ENCODE measurements at places on chromosomes 2 and 18.
A peak's percentile ranks its signal among the peaks of the same experiment; 100 is the strongest.

GRCh38 chr18:34859496-34859895, 149.4 kb downstream of the DTNA start:
- no peak for DNase-seq

- no peak for DNase-seq
Measured at GRCh38 chr2:117818921-117819320, 4.4 kb downstream of the DDX18 start.

- peak; percentile 56 for DNase-seq
Measured at GRCh38 chr2:136381722-136382633, 264.0 kb upstream of the CXCR4 start.

DNA sequence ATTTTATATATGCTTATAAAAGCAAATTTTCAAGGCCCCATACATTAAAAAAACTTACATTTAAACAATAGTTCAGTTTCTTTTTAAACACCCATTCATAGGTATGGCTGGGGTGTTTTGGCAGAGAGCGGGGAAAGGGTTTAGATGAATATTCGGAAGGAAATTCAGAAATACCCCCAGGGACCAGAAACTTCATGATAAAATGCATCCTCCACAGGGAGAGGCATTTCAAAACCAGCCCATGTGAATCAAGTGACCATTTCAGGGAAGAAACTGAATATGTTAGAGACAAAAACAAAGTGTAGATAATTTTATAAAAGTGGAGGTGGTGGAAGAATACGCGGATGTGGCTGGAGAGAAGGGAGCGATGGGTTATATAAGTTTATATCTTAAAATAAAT, 327.1 kb downstream of the TGIF1 start:
- no peak for DNase-seq

- DNase-seq, result no peak
Measured at GRCh38 chr18:63511285-63511684, 30.9 kb upstream of the SERPINB12 start.

GRCh38 chr18:78213361-78213994, 766.1 kb upstream of the SALL3 start:
- no peak for DNase-seq

DNA sequence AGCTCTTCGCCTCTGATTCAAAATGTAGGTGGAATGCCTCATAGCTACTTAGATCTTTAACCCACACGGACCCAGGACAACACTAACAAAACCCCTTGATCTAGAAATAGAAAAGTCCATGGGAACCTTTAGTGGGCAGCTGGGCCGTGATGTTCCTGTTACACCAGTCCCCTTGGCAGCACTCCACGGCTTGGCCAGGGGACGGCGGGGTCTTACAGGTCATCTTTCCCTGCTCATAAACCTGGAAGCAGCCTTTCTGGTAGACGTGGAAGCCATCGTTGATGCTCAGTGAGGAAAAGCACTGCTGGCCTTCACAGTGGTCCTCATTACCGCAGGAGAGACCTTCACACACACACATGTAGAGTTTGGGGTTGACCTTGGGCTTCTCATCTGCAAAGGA, 95.9 kb downstream of the ACVR1 start:
- no peak for DNase-seq

DNA sequence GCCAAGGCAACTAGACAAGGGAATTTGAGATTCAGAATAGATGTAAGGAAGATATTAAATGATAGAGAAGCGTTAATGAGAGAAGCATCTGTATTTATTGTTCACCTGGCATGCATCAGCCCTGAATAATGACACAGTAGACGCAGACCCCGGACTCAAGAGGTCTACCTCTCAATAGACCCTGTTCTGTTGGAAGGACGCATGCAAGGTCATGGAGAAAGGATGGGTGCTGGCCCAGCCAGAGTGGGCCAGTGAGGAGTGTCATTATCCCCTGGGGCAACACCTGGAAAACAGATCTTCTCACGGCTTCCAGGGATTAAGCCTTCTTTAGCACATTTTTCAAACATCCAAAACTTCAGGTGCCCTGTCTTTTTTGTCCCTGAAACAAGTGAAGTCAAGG, 461.0 kb downstream of the EIPR1 start:
- no peak for DNase-seq

- DNase-seq, result no peak
Measured at GRCh38 chr18:7940379-7940778, 373.3 kb downstream of the PTPRM start.

DNA sequence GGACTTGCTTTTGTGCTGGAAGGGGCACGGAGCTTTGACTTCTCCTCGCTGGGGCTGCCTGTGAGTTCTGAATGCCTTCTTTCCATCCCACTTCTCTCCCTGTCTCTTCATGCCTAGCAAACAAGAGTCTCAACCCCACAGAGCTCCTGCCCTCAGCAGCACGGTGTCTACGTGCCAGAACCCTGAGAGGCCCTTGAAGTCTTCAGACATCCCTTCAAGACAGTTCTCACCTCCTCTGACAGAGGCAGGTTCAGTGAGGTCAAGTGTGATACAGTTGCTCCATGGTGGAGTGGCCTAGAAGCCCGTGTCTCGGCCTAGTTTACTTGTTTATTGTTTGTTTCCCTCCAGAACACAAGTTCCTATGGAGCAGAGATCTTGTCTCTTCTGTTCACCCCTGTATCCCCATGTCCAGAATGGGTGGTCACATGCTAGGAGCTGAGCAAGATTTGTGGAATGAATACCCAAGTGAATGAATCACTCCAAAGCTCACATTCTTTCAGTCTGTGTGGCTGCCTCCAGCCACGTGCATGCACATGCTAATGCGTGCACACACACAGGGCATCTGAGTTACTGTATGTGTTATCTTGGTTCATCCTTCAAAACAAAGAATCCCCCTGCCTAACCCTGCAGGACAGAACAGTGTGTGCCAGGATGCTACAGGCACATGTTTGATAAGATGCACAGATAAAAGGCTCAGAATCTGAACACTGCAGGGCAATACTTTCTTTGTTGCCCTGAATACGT, 391.6 kb downstream of the NBAS start:
- DNase-seq, result no peak

GRCh38 chr2:208783184-208783583, 376.6 kb downstream of the PTH2R start:
- DNase-seq, result no peak

DNA sequence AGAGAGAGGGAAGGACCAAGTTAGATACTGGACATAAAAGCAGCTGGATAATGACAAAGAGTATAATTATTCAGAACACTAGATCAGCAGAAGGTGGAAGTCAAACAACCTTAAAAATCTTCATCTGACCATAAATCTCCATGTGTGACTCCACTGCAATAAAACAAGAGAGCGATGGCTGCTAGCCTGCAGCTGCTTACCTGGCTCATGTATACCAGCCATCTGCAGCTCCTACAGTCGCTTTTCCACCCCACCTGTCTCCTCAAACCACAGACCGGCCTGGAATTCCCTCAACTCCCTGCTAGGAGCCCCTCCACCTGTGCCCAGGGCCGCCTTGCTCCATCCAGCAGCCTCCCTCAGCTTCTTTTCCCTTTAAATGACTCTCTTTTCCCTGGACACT, 64.5 kb downstream of the SLC4A5 start:
- DNase-seq, result no peak

DNA sequence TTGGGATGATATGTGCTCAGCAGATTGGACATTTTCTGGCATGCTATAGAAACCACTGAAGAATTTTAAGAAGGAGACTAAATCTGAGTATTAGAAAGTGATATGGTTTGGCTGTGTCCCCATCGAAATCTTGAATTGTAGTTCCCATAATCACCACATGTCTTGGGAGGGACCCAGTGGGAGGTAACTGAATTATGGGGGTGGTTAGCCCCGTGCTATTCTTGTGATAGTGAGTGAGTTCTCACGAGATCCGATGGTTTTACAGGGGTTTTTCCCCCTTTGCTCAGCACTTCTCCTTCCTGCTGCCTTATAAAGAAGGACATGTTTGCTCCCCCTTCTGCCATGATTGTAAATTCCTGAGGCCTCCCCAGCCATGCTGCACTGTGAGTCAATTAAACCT, 535.9 kb upstream of the VRK2 start:
- DNase-seq, result no peak

- no peak for DNase-seq
Measured at GRCh38 chr2:101874069-101874468, 117.7 kb upstream of the IL1R2 start.

DNA sequence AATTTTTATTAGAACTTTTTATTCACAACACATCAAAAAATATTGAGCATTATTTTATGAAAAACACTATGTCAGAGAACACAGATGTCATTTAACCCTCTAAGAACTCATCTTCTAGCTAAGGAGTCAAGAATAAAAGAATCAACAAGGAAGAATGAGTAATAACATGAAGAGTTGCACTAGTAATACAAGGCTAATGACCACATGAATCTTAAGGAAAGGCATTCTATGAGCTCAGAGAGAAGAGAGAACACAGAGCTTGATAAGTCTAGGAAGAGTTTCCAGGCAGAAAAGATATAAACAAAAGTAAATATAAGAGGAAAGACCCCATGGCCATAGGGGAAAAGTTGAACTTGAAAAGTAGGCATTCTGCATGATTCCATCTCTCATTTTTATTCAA, 166.5 kb downstream of the MAIP1 start:
- no peak for DNase-seq

DNA sequence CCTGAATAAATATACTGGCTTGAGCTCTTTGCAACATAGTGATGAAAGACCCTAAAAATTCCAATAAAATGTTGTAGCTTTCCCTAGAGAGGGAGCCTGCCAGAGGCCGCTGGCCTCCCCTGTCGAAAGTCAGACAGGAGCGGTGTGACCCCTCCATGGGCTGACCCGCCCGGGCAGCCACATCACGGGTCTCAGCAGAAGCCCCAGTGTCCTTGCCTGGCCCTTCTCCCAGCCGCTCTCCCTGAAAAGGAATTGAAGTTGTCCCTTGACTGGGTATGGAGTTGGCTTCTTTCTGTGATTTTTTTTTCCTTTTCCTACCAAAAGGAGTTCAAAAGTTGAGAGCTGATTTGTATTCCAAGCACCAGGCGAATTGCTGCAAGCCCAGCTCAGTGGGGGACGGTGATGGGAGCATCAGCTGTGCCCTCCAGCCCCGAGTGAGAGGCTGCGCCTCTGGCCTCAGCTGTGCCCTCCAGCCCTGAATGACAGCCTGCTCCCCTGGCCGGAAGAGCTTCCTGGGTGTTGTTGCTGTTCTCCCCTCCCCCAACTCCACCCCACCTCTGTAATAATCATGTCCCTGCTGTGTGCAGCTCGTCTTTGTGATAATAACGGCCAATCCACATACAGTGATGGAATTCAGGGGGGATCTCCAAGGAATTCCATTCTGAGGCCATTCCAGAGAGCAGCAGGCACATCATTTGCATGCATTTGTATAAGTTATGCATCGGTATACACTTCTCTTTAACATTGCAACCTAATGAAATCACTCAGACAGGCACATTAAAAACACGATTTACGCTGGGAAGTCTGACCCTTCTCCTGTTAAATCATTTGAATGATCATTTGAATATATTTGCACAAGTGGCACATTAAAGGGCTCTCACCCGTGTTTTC, 501.0 kb downstream of the EIPR1 start:
- DNase-seq, result no peak

DNA sequence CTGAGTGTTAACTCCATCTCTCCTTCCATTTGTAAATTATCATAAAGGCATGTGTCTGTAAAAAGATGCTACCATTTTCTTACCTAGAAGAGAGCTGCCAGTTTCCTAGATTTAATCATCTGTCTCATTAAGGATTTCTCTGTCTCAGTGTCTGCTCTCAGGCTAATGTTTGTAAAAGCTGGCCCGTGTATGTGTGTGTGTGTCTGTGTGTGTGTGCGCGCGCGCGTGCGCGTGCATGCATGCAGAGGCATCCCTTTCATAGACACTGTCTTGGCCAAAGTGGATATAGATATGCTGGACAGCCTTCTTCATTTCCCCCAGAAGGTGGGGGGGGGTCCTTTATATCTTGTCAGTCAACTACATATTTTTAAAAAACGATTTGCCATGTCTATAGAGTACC, 18.9 kb downstream of the MGAT5 start:
- DNase-seq, result no peak

- no peak for DNase-seq
Measured at GRCh38 chr18:23401400-23402347, 51.4 kb upstream of the RIOK3 start.

- DNase-seq, result no peak
Measured at GRCh38 chr18:26806224-26806623, 59.3 kb downstream of the AQP4 start.

GRCh38 chr2:181025004-181025403, 44.6 kb downstream of the UBE2E3 start:
- no peak for DNase-seq

- no peak for DNase-seq
Measured at GRCh38 chr2:238868616-238869292, 20.9 kb downstream of the TWIST2 start.

GRCh38 chr2:66431846-66432587, 2.9 kb upstream of the MEIS1 start:
- DNase-seq, result no peak

- DNase-seq, result no peak
Measured at GRCh38 chr18:332721-333510, 65.1 kb upstream of the THOC1 start.

DNA sequence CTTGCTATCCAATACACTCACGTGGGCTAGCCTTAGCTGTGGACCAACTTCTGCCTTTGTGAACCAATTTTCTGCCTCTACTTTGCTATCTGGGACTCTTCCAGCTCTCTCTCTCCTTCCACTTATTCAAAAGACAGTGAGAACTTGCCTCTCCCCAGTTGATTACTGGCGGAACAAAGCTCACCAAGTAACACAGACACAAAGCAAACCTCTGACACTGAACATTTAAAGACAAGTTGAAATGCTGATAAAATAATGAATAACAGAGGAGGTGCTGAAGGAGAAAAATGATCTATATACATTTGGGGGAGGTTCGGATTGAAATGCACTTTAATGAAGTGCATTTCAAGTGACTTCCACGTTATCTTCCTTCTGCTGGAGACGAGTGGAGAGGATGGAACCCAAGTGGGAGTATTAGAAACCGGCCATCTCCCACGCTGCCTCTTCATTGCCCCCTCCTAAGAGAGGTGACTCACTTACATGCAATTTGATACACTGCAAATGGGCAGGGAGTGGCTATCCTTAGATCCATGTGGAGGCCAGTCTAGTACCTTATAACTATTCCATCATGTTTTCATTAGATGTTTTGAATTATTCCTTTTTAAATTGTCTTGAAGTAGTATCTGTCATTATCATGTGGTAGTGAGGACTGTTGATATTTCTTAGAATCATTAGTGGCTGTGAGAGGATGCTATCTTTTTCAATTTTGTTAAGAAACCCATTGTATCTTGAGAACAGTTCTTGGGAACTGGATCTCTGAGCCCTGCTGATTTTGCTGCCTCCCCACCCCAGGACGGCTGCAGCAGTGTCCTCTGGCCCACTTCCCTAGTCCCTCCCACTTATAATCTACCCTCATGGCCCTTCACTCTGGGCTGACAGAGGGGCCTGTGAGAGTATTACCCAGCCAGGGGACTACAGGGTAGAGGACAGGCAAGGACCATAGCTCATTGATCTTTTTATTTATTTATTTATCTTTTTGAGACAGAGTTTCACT, 6.0 kb upstream of the GLI2 start:
- DNase-seq, result no peak
